ENCODE measurements at places on chromosomes 3 and 15.
A peak's percentile ranks its signal among the peaks of the same experiment; 100 is the strongest.

GRCh38 chr15:98967096-98967495, 40.5 kb downstream of the PGPEP1L start:
- DNase-seq: no peak

- DNase-seq: no peak
These were observed 326.5 kb upstream of the GBE1 start for GRCh38 chr3:82087958-82088357.

GRCh38 chr15:68808770-68809169, 11.9 kb downstream of the ANP32A start:
- no peak for DNase-seq

- DNase-seq: no peak
These were observed 171.3 kb downstream of the ATP10A start for GRCh38 chr15:25691544-25692430.

DNA sequence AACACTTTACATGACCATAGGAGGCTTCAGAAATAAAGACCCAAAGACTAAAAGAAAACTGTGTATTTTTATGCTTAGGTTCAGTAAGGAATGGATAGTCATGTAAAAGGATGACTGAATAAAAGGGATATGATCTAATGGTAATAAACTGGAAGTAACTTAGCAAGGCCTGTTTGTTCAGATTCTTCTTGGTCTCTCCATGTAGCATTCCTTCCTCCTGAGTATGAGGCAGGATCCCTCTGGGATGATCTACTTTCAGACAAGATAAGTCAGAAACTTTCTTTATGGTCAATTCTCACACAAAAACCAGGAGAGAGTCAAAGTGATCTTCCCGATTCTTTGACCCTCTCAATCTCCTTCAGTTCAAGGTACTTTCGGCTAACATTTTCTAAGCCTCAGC, 340.8 kb upstream of the DCBLD2 start:
- DNase-seq: no peak

- DNase-seq: no peak
These were observed 62.8 kb downstream of the SEMA5B start for GRCh38 chr3:122964811-122965210.

DNA sequence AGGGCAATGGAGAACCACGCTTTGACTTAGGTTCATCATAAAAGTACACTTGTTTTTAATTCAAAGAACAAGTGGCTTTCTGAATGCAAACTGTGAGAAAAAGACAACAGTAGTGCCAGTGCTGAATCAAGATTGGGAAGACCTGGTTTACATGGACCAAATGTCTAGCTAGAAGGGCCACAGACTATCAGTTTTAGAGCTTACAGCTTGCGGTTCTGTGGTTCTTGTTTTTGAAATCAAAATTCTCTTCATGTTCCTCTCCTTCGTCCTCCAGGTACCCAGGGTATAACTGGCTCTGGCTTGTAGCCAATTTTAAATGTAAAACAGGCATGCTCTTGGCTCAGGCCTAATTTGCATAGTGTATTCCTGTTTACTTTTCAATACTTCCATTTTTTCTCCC, 124.6 kb downstream of the TGFBR2 start:
- DNase-seq: no peak

- DNase-seq: no peak
These were observed 407.3 kb upstream of the ONECUT1 start for GRCh38 chr15:53197426-53197839.

- no peak for DNase-seq
These were observed 13.7 kb downstream of the FAM107A start for GRCh38 chr3:58563386-58564035.

- peak; percentile 40 for DNase-seq
These were observed 727 bp downstream of the RAP2B start for GRCh38 chr3:153162513-153163392.
